Smooth muscle cell of the coronary artery (primary cell): ENCODE measurements at places on chromosomes 7 and 10. TPM values are rescaled to one million over a fixed set of nuclear protein-coding genes. Genes with fewer than 3 reads are reported as not detected.

SPOCK2 gene
- under 0.01 and 0.12 TPM in 2 replicates for total RNA-seq

ASB13 gene
- total RNA-seq: 9.7 and 13.3 TPM in 2 replicates

PAPOLB gene
- total RNA-seq: 0.08 TPM in 1 of 2 replicates, not detected in the other

GGCT gene
- 16.6 and 28.3 TPM in 2 replicates for total RNA-seq

NUDT5 gene
- total RNA-seq: 37.2 and 48.0 TPM in 2 replicates

ATOH7 gene
- total RNA-seq: not detected in 2 replicates

OR2A42 gene
- under 0.01 TPM in 1 of 2 replicates, not detected in the other for total RNA-seq

OR2A7 gene
- 0.23 TPM in 1 of 2 replicates, not detected in the other for total RNA-seq

PHKG1 gene
- total RNA-seq: 0.98 and 7.5 TPM in 2 replicates

LRRTM3 gene
- total RNA-seq: not detected in 2 replicates

FAM25A gene
- not detected in 2 replicates for total RNA-seq

APBB1IP gene
- total RNA-seq: 5.9 TPM in 1 of 2 replicates, not detected in the other

TRIM24 gene
- 3.6 and 4.2 TPM in 2 replicates for total RNA-seq

CALCR gene
- total RNA-seq: not detected in 2 replicates

CFAP70 gene
- 0.30 and 0.94 TPM in 2 replicates for total RNA-seq

PRLHR gene
- not detected in 2 replicates for total RNA-seq

LRRC17 gene
- 39.7 and 84.9 TPM in 2 replicates for total RNA-seq

TMEM176B gene
- total RNA-seq: 4.8 TPM in 1 of 2 replicates, not detected in the other

SVOPL gene
- not detected in 2 replicates for total RNA-seq

CRHR2 gene
- total RNA-seq: not detected in 2 replicates

PNLIP gene
- not detected in 2 replicates for total RNA-seq

ENO4 gene
- 0.35 and 0.45 TPM in 2 replicates for total RNA-seq

OR2A5 gene
- not detected in 2 replicates for total RNA-seq

ETV1 gene
- 8.0 and 13.2 TPM in 2 replicates for total RNA-seq

INSYN2A gene
- total RNA-seq: 0.15 and 0.23 TPM in 2 replicates

GFRA1 gene
- under 0.01 and 0.35 TPM in 2 replicates for total RNA-seq

CPXM2 gene
- 19.4 and 45.6 TPM in 2 replicates for total RNA-seq

ZNF804B gene
- not detected in 2 replicates for total RNA-seq

C10orf120 gene
- not detected in 2 replicates for total RNA-seq

ACBD7 gene
- total RNA-seq: 0.12 and 1.1 TPM in 2 replicates

MYPN gene
- total RNA-seq: not detected in 2 replicates

PHF14 gene
- total RNA-seq: 27.4 and 41.4 TPM in 2 replicates

CCSER2 gene
- total RNA-seq: 23.2 and 24.6 TPM in 2 replicates

ADAMTS14 gene
- 1.5 and 9.0 TPM in 2 replicates for total RNA-seq

OPN1SW gene
- not detected in 2 replicates for total RNA-seq

BMS1 gene
- 15.3 and 19.0 TPM in 2 replicates for total RNA-seq

SPDYE9 gene
- total RNA-seq: not detected in 2 replicates

GALNT17 gene
- total RNA-seq: 0.35 TPM in 1 of 2 replicates, not detected in the other

CLEC2L gene
- not detected in 2 replicates for total RNA-seq

RPA3 gene
- 12.2 and 19.2 TPM in 2 replicates for total RNA-seq

FKBP6 gene
- total RNA-seq: 0.12 TPM in 1 of 2 replicates, not detected in the other

AKR1B15 gene
- total RNA-seq: not detected in 2 replicates

PYROXD2 gene
- total RNA-seq: 7.3 and 16.7 TPM in 2 replicates

EGR2 gene
- 0.15 and 1.3 TPM in 2 replicates for total RNA-seq

PNLIPRP3 gene
- total RNA-seq: not detected in 2 replicates

KIF11 gene
- 1.2 and 6.5 TPM in 2 replicates for total RNA-seq

PODXL gene
- total RNA-seq: 2.6 and 15.6 TPM in 2 replicates

FKBP14 gene
- 17.6 and 40.5 TPM in 2 replicates for total RNA-seq

SORCS1 gene
- not detected in 2 replicates for total RNA-seq

ACHE gene
- total RNA-seq: 0.38 TPM in 1 of 2 replicates, not detected in the other

PPP1R3C gene
- 33.9 and 36.7 TPM in 2 replicates for total RNA-seq

VWDE gene
- 0.08 TPM in 1 of 2 replicates, not detected in the other for total RNA-seq

HOXA4 gene
- total RNA-seq: not detected in 2 replicates

CCNY gene
- 54.8 and 81.6 TPM in 2 replicates for total RNA-seq

PDK4 gene
- total RNA-seq: 0.15 and 5.3 TPM in 2 replicates
